ENCODE measurements at places on chromosomes 4 and X. TPM values are rescaled to one million over a fixed set of nuclear protein-coding genes. Genes with fewer than 3 reads are reported as not detected.

Gene CT45A10
- total RNA-seq: not detected

Gene TLL1
- total RNA-seq: under 0.01 TPM

Gene TENM3
- total RNA-seq: 30.1 TPM

Gene PDLIM3
- 0.59 TPM for total RNA-seq

Gene XKRX
- under 0.01 TPM for total RNA-seq

Gene LANCL3
- not detected for total RNA-seq

Gene G3BP2
- total RNA-seq: 104 TPM

Gene CCKAR
- not detected for total RNA-seq

Gene TLR8
- not detected for total RNA-seq

Gene TASL
- not detected for total RNA-seq

Gene STPG2
- total RNA-seq: not detected

Gene CSAG2
- total RNA-seq: not detected

Gene ADGRG4
- not detected for total RNA-seq

Gene DMP1
- total RNA-seq: not detected

Gene GAB1
- total RNA-seq: 11.7 TPM
